ENCODE measurements at places on chromosomes 11 and 22.

DNA sequence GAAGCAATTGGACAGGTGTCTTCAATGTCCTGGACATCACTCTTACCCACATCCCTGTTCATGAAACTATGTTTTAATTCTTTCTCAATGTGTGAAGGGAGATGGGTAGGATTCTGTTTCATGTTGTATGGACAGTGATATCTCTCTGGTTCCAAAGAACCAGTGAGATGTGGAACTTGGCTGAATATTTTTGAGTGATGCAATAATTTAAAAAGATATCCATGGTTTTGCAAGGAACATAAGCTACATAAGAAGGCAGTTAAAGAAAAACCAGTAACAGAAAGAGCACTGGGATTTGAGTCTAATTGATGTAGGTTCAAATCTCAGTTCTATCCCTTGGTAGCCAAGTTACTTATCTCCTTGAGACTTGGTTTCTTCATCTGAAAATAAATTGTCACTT is 7.7 kb upstream of the ELF5 start:
- no peak for DNase-seq
- H3K4me3 ChIP-seq = no peak overlapping the region
- no peaks in the 10 kb centered on the region for H3K36me3 ChIP-seq
- H3K4me1 ChIP-seq = no peaks in the 10 kb centered on the region
- no peak overlapping the region for H3K27ac ChIP-seq
- H3K27me3 ChIP-seq = peaks cover 6% of the 10 kb centered on the region

DNA sequence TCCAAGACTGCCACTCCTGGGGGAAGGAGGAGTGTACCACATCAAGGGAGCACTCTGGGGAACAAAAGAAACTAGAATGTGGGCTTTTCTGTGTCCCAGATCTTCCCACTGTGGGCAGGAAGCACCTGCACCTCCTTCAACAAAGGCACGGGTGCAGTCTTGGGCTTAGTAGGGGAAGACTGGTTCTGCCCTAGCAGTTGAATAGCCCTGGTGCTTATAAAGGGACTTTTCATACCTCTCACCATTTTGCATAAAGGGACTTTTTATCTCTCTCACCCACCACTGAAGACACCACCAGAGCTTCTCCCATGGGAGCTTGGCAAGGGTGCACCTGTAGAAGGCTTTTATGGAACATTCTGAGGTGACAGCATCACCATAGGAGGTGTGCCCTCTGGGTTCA is 65.8 kb upstream of the MS4A8 start:
- H3K4me3 ChIP-seq = no peak overlapping the region

GRCh38 chr11:117371453-117371852 is 43.8 kb downstream of the CEP164 start:
- no peaks in the 10 kb centered on the region for H3K27me3 ChIP-seq
- no peak for DNase-seq
- H3K4me1 ChIP-seq = no peaks in the 10 kb centered on the region
- peaks cover 58% of the 10 kb centered on the region for H3K36me3 ChIP-seq

GRCh38 chr11:94203070-94203469 is 74.4 kb downstream of the PANX1 start:
- no peak for DNase-seq
- no peaks in the 10 kb centered on the region for H3K4me1 ChIP-seq

DNA sequence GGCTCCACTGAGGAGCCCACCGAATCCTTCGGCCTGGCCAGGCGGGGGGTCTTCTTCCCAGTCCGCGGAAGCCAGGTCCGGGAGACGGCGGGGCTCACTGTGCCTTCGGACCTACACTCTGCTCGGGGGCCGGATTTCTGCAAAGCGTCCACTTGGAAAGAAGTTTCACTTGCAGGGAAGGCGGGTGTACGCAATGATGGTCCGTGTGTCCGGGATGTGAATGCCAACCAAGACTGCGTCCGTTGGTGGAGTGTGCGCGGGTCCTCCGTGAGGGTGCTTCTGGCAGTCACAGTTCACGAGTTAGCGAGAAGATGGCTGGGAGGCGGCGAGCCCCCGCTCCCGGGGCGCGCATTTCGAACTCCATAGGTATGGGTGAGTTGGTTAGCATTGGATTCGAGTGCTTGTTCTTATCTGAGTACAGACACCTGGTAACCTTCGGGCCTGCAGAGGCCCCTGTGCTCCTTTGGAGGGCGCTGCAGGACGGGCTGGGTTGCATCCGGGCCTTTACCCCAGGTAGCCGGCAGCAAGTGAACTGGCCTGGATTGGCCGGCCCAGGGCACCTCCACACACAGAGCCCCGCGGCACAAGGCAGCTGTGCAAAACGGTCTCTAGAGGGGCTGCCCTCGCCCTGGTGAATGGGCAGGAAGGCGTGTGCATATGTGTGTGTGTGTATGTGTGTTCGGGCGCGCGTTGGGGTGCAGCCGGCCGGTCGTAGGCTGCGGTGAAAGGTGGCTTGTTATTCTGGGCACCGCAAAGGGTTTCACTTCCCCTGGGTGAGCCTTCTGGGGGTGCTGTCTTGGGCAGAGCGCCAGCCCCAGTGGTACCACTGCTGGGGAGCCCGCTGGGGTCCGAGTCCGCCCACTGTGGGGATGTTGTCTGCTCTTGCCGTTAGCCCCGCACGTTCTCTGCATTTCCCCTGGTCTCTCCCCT is 13.3 kb upstream of the CYP2R1 start:
- no peaks in the 10 kb centered on the region for H3K4me1 ChIP-seq
- H3K27ac ChIP-seq = peak overlapping the region; percentile 68
- no peaks in the 10 kb centered on the region for H3K36me3 ChIP-seq
- peak; percentile 78 for DNase-seq

GRCh38 chr11:59189986-59190385 is 18.1 kb downstream of the DTX4 start:
- H3K36me3 ChIP-seq = no peaks in the 10 kb centered on the region
- no peak for DNase-seq
- no peak overlapping the region for H3K4me3 ChIP-seq
- no peaks in the 10 kb centered on the region for H3K4me1 ChIP-seq
- peaks cover 8% of the 10 kb centered on the region for H3K27me3 ChIP-seq
- H3K27ac ChIP-seq = no peak overlapping the region

DNA sequence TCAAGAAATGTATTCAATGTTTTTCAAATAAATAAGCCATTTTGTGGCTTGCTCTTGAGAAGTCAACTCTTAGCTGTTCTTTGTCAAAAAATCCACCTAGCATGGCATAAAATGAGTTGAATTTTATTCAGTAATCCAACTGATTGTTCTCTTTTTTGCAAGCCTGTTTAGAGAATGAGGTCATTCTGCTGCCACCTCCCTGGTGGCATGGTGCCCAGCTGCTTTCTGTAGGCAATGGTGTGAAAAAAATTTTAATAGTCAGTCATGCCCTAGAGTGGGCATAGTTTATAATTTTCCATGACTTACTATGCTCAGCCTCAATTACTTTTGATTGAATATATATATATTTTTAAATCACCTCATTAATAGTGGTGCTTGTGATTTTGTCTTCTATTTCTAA is 177.2 kb downstream of the INSC start:
- H3K36me3 ChIP-seq = no peaks in the 10 kb centered on the region
- H3K4me1 ChIP-seq = no peaks in the 10 kb centered on the region
- DNase-seq = no peak
- no peak overlapping the region for H3K4me3 ChIP-seq
- H3K27ac ChIP-seq = no peak overlapping the region

DNA sequence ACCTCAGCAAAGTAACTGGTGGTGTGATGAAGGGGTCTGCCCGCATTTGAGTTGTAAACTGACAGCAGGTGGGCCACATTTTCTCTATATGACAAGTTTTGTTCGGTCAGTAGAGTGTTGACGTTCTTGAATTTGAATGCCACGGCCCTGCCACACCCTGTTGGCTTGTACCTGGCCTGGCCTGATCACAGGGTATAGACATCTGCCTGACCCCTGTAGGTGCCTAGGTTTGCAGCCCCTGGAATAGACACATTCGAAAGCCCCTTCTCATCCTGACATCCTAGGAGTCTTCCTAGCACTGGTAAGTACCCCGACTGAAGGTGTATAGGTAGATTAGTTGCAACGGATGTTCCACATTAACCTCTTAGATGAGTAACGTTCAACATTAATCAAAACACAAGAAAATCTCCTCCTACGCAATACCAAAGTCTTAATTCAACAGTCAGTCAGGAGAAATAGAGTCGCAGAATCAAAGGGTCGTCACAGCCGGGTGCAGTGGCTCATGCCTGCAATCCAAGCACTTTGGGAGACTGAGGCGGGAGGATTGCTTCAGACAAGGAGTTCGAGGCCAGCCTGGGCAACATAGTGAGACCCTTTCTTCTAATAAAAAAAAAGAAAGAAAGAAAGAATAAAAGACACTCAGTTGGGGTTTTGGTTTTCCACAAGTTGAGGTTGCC is 43.6 kb upstream of the CD5 start:
- no peak overlapping the region for H3K4me3 ChIP-seq
- no peaks in the 10 kb centered on the region for H3K36me3 ChIP-seq
- no peak for DNase-seq
- peaks cover 82% of the 10 kb centered on the region for H3K4me1 ChIP-seq
- peak overlapping the region; percentile 16 for H3K27ac ChIP-seq
- no peaks in the 10 kb centered on the region for H3K27me3 ChIP-seq

- no peak for DNase-seq
- H3K27me3 ChIP-seq = no peaks in the 10 kb centered on the region
- H3K4me3 ChIP-seq = no peak overlapping the region
- H3K36me3 ChIP-seq = no peaks in the 10 kb centered on the region
- peaks cover 10% of the 10 kb centered on the region for H3K4me1 ChIP-seq
These were observed 144.7 kb downstream of the ENTHD1 start for GRCh38 chr22:39748877-39749276.

DNA sequence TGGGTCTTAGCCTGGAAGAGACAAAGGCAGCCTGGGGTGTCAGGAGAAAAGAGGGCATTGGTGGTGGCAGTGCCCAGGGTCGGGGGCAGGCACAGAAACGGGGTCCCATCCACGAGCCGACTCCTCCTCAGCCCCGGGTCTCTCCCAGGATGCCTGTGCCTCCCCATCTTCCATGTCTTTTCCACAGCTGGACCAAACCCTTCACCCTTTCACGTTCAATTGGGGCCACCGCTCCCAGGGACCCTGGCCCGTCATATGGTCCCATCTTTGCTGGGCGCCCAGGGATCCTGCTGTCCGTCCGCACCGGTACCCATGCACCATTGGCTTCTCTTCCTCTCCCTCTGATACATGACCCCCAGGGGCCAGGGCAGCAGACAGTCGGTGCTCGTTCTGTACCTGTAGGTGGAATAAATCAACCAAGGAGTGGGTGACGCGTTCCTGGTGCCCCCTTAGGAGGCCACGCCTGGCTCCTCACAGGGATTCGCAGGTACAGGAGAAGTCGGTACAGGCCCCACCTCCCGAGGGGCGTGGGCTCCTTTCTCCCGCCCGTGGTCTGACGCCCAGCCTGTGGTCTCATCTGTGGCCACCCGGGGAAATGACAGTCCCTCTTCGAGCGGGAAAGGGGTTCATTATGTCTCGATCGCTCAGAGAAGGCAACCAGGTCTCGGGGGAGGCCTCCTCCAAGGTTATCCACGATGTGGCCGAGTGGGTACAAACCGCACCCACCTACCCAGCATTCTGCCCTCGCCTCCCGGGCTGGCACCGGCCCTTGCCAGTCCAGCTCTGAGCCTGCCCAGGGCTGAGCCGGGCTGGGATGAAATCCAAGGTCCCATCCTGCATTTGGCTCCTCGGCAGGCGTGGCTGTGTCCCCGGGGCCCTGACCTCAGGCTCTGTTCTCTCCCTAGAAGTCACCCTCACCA is 1493.6 kb downstream of the BRD1 start:
- DNase-seq = no peak
- no peaks in the 10 kb centered on the region for H3K27me3 ChIP-seq
- no peak overlapping the region for H3K4me3 ChIP-seq
- H3K36me3 ChIP-seq = no peaks in the 10 kb centered on the region
- no peak overlapping the region for H3K27ac ChIP-seq
- no peaks in the 10 kb centered on the region for H3K4me1 ChIP-seq

DNA sequence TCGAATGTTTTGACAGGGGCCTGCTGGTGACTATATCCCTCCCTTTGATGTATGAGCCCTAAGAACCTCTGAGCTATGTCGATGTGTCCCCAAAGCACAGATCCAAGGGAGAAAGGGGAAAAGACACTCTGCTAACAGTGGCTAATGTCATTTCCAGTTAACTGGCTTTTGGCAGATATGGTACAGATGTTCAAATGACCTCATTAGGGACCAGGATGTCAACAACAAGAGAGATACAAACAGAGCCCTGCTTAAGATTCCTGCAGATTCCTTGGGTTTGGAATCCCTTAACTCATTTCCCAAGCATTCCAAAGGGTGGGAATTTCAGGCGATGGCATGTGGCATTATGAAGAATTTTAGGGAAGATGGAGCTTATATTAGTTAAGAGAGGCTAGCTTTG is 517.3 kb downstream of the SOX6 start:
- H3K4me1 ChIP-seq = no peaks in the 10 kb centered on the region
- no peak for DNase-seq
- no peak overlapping the region for H3K27ac ChIP-seq
- no peaks in the 10 kb centered on the region for H3K27me3 ChIP-seq

Measured in T-cell (primary cell).